Kidney epithelial cell (primary cell): ENCODE measurements at places on chromosomes 7 and 10.

DNA sequence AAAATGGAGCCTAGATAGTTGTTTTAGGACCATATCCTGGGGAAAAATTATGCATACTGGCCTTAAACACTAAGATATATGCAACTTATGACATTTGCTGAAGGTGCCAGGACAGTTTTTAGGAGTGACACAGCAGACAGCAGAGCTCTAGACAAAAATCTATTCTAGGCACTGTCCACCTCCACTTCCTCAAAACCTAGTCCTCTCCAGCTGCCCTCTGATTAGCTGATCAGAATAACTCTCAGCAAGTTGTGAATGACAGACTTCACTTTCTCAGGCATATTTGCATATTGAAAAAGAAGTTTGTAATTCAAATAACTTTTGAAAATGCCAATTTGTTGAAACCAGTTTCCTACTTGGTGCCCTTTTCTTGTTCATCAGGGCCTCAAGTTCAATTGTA, 152.3 kb upstream of the STEAP4 start:
- no peak for DNase-seq

DNA sequence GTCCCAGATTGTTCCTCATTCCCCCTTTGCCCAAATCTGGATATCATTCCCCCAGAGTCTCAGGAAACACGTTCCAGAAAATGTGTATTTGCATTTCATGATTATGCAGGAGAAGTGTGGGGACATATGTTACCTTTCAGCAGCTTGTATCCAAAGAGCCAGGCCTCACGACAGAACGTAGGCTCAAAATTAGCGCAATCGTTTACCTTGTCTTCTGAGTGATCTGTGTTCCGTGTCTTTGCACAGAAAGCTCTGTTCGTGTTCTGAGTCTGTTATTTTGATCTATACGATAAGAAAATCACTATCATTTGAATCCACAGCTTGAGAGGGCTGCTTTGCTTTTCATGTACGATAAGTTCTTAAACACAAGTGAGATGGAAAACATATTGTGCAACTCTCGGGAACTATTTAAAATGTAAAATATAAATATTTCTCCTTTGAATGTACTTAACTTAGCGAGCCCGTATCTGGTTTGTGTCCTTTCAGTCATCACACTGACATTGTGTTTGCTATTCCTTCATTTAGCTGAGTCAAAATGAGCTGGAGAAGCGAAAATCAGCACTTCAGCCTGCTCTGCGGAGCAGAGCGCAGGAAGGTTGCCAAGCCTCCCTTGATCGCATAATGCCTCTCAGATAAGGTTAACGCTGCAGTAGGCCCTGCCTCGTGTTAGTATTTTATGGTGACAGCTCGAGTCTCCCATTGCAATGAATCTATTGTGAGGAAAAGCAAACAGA, 80.2 kb upstream of the CACNB2 start:
- DNase-seq = no peak

DNA sequence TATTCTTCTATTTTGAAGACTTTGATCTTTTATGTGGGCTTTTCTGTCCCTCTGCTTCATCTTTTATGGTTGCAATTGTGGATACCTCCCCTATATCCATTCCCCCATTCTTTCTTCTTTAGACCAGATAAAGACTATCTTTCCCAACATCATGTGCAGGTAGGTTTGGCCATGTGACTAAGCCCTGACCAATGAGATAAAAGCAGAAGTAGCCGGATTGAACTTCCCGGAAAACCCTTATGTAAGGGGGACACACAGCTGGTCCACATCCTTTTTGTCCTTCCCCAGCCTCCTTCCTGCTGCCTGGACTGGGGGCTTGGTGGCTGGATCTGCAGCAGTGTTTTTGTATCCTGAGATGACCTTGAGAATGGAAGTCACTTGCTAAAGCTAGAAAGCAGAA, 33.5 kb upstream of the EXOC6 start:
- DNase-seq = no peak

DNA sequence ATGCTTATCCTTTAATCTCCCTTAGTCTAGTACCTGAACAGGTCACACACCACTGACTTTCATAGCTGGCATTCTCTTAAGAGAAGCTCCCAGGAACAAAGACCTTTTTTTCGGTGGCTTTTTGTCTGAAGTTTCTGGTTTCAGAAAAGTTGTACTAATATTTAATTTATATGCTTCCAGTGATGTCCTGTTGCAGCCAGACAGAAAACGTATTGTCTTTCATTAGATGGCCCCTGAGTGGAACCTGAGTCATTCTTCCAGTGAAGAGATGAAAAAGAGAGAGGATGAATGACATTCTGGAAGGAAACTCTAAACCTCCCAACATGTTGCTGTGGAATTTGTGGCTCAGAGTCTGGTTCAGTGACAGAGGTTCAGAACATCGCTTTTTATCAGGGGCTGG, 274.8 kb upstream of the TAC1 start:
- no peak for DNase-seq

- no peak for DNase-seq
These were observed 12.3 kb downstream of the LRIT2 start for GRCh38 chr10:84213076-84213475.

DNA sequence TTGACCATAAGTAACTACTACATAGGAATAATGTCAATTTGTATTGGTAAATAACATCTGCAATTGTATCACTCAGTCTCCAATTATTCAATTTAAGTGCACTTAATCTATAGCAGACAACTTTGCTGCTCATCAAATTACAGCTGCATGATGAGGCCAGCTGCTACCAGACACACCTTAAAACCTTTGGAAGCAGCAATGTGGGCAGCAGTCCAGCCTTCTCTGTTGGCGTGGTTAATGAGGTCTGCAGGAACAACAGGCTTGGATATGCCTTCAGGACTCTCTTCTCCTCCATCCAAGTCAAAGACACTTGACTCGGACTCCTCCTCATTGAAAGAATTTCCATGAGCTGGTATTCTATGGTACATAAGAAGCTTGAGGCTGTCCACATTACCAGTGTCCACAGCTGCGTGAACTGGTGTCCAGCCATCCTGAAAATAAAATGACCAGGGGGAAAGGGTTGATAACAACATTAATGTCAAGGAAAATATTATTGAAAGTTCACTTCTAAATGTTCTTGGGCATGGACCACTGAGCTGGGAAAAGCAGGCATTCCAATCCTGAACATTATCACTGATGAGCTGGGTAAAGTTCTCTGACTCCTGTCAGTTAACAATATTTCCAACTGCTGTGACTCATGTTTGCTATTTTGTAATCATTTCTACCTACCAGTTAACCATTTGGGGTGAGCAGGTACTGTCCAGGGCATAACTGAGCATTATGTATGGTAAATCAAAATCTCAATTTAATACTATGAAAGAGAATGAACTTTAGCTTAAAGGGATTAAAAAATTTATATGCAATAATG, 95.7 kb downstream of the CTTNBP2 start:
- peak; percentile 42 for DNase-seq

DNA sequence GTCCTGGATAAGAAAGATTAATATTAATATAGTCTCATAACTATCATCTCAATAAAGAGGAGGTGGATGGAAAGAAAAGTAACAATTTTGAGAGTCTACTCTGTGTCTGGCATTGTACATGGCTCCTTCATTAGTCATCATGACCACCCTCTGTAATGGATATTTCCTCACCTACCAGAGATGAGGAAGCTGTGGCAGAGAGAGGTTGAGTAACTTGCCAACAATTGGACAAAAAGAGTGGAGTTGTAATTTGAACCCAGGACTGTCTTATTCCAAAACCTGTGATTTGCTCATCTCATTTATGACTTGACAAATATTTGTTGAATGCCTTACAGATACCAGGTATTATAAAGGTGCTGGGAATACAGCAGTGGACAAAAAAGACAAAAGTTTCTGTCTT, 2.1 kb upstream of the IDE start:
- peak; percentile 48 for DNase-seq

DNA sequence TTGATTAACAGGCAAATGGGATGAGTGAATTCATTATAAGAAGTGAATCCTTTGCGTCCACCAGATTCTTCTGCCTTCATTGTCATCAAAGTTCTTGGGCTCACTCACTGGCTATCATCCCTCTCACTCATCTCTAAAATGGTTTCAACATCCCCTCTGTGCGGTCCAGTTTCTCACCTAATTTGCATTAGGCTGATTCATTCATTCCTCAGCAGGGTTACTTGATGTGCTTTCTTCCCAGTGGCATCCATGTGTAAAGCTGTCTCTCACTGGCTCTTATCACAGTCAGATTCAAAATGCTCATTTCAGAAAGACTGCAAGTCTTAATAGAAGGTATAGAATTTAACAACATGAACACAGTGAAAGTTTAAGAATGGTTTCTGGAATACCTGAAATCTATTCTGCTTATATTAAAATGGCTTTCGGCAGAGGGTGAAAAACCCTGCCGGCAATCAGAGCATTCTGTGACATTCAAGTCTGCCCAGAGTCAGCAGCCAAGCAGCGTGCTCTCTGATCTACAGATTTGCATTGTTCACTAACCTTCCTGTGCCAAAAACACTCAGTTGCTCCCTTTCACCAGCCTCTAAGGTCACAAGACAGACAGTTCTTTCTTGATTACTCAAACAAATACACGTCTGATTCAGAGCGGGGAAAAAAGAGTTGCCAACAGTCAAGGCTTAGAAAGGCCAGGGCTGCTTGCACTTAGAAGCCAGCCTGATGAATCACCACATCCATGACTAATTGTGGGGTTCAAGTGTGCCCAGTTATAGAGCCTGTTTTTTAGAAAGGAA, 106.7 kb downstream of the TES start:
- peak; percentile 99 for DNase-seq

GRCh38 chr7:5827755-5828154, 46.3 kb upstream of the RNF216 start:
- DNase-seq = no peak

DNA sequence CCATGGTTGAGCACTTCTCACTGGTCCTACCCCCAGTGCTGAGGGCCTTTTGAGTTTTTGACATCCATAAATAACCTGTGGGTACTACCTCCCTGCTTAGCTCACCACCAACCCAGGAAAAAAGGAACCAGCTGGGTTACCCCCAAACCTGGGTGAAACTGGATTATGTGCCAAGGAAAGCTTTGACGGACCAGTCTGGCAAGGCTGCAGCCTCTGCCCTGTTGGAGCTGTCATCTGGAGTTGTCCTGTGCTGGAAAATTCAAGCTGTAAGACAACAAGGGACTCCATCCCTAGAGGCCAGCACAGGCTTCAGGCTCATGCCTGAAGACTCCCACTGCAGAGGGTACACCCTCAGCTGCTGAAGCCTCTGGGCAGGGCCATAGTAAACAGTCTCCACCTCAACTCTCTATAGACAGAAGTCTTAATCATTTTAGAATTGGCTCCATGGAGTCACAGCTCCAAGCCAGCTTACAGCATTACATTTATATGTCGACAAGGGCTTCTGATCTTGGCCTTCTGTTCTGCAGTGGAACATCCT, 115.5 kb upstream of the AFAP1L2 start:
- DNase-seq = no peak
